AG04450 (cell line): ENCODE measurements at places on chromosomes 1 and 21.

DNA sequence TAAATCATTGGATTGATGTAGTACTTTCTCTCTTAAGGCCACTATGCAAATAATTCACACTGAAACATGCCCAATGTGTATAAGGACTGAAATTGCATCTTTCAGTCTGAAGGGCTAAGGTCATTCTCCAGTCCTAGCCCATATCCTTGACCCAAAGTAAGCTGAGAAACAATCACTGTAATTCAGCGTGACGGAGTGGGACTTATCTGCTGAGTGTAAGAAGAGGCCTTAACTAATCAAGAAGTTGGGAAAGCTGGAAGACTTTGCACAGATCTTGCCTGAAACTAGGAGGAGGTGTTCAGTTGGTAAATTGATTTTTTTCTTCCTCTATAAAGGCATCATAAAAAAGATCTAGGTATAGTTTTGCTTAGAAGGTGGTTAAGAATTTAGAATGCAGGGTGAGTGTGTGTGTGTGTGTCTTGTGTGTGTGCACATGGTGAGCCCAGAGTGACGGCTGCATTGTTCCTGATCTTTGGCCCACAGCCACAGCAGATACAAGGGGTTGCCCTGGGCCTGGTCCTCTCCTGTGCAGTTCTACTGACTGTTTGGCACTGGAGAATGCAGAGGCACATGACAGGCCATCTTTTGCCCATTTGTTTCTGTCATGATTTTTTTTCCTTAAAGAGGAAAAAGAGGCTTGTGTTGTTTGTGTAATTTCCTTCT lies 13.3 kb upstream of the PPP2R5A start:
- no peak for DNase-seq

GRCh38 chr1:202683029-202683428 lies 27.2 kb downstream of the SYT2 start:
- DNase-seq, result no peak

DNA sequence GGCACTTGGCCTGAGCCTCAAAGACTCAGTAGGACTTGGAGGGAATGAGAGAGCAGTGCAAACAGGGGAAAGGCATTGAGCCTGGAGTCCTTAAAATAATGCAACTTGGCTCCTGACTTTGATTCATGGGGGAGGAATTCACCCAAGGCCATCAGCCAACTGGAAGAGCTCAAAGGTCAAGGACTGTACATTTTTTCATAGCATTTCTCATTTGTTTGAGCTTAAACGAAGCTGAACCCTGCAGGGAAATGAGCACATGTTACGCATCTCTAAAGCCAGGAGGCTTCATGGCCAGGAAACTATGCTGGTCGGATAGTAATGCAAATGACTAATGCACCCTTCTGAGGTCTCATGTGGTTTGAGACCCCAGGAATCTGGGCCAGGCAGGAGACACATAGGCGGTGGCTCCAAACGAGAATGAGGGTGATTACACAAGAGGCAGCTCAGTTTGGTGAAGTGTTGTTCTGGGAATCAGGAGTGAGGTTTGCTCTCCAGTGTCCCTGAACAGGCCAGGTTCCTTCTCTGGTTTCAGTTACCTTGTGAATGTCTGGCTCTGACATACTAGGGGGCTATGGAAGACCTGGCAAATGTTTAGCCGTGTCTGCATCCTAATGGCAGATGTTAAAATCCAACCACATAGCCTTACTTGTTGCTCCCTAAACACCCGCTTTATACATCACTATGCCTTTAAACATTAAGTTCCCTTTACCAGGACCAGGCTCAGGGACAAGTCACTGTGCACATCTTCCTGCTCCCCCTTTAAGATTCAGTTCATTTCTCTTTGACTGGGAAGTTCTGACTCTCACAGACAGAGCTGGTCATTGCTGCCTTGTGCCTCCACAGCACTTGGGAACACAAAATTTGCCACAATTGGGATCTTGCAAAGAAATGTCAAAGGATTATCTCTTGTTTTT lies 503.9 kb upstream of the USP24 start:
- peak; percentile 99 for DNase-seq

DNA sequence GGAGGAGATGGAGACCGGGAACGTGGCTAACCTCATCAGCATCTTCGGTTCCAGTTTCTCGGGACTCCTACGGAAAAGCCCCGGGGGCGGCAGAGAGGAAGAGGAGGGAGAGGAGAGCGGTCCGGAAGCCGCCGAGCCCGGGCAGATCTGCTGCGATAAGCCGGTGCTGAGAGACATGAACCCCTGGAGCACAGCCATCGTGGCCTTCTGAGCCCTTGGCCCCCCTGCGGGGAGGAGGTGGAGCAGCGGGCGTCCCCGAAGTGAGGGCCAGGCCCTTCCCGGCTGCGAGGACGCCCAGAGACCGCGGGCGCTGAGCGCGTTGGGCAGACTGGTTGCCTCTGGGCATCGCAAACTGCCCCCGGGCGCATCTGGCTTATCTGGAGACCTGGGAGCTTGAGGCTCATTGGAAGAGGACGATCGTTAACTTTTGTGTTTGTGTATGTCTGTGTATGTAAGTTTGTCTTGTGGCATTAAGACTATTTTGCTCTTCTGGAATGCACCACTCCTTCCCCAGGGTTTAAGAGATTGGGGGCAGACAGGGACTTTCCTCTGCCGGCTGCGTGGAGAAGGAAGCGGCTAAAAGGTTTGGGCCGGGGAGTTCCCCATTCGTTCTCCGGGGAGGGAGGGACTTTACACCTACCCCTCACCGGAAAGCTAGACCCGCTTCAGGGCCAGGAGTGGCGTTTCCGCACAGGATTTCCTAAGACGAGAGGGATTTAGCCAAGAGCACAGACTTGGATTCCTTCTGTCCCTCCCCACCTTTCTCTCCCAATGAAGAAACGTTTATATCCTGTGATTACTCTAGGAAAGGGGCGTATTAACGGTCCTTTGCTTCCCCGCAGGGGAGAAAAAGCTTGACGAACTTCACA lies 1.4 kb downstream of the IER5 start:
- no peak for DNase-seq

- no peak for DNase-seq
These were observed 807.1 kb upstream of the PRMT6 start for GRCh38 chr1:106249365-106249764.

DNA sequence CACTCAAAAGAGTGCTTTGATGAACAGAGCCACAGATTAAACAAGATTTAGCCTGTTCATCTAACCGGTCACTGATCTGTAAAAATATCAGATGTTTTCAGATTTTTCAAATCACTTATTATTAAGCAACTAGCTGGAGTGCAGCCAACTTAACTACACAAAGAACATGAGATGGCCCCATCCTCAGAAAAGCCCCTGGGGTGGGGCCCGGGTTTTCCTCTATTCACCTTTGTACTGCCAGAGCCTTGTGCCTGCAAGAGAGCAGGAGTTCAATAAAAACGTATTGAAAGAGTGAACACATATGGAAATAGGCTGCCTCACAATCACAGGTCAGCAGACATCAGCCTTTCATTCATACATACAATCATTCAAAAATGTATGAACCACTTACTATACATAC lies 516.1 kb downstream of the OMA1 start:
- DNase-seq, result no peak

DNA sequence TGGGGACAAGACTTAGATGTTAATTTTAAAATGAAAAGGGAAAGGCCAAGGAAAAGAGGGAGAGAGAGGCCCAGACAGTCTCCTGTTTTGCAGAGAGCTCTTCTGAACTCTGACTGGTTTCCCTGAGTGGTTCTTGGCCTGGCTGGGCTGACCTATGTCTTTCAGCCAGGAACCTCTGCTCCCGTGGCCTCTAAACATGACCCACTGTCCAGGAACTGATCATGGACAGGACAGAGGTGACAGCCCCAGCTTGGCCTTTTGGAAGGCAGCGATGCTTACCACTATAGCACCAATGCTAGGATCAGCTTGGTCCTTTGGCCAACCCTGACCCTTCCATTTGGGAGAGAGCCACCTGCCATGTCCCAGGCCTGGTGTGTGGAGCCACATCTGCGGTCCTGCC lies 55.2 kb downstream of the PRDM16 start:
- no peak for DNase-seq

DNA sequence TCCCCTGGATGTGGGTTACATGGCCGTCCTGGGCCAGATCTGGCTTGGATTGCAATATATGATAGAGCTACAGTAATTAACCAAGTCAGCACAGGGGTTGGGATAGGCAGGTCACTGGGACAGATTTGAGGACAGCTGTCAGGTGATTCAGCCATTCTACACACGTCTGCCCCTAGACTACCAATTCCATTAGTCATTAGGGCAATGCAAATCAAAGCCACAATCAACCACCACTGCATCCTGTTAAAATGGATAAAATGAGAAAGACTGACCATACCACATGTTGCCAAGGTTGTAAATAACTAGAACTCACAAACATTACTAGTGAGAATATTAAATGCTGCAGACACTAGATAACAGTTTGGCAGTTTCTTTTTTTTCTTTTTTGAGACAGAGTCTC lies 16.0 kb downstream of the C21orf58 start:
- DNase-seq, result no peak

- DNase-seq, result no peak
These were observed 29.4 kb upstream of the PRRC2C start for GRCh38 chr1:171455967-171456366.

GRCh38 chr1:109488201-109488600 lies 4.5 kb downstream of the ATXN7L2 start:
- DNase-seq, result no peak

GRCh38 chr1:14611792-14612191 lies 13.3 kb downstream of the KAZN start:
- no peak for DNase-seq

GRCh38 chr1:41245659-41246058 lies 3.6 kb upstream of the SCMH1 start:
- DNase-seq, result no peak

DNA sequence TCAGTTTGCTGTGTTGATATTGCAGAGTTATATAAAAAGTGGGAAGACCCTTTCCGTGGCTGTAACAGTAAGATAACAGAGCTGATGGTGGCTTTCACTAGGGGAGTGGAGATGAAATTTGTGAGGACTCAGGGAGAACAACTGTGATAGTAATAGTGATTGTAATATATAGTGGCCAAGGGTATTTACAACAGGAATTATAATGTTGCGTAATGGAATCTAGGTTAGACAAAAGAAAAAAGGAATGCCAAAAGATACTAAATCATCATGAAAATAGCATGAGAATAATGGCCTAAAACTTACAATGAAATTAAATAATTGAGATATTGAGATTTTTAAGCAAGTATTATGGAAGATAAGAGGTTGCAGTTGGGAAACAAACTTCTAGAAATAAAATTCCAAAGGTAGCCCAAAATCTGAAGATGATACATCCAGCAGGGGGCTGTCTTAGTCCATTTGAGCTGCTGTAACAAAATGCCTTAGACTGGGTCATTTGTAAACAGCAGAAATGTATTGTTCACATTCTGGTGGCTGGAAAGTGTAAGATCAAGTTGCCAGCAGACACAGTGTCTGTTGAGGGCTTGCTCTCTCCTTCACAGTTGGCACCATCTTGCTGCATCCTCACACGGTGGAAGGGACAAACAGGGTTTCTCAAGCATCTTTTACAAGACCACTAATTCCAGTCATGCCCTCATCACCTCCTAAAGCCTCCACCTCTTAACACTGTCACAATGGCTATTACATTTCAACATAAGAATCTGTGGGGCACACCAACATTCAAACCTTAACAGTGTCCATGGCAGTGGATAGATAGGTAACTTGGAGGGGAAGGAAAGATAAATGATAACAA lies 711.2 kb downstream of the MRPL39 start:
- DNase-seq, result no peak

DNA sequence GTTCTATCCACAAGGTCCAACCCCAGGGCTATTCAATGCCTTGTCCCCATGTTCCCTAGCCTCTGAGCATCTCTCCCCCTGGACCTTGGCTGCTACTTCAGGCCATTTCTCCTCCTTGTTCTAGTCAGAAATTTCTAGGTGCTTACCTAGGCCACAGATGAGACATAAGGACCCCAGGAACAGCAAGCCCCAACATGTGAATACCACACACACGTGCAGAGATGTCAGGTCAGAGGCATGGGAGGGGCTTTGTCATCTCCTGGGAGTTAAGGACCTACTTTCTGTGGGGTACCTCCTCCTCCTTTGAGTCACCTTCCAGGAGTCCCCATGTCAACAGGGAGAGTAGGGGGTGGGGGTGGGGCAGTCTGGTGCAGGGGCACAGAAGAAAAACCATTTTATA lies 7.1 kb upstream of the RGS16 start:
- no peak for DNase-seq

DNA sequence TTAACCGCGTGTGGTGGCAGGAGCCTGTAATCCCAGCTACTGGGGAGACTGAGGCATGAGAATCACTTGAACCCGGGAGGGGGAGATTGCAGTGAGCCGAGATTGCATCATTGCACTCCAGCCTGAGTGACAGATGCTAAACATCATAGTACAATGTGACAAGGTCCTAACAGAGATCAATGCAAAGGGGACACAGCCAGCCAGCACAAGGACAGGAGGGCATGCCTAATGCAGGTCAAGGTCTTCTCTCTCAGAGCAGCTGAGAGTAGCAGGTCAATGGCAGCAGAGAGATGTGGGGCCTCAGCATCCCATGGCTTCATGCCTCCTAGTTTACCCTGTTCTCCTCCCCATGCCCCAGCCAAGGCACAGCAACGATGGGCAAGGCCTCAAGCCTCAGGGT lies 3.0 kb upstream of the SMIM11 start:
- no peak for DNase-seq

GRCh38 chr1:236663934-236664333 lies 22.4 kb upstream of the ACTN2 start:
- DNase-seq, result no peak

- DNase-seq, result no peak
These were observed 65.8 kb upstream of the PRKACB start for GRCh38 chr1:84078108-84078841.

DNA sequence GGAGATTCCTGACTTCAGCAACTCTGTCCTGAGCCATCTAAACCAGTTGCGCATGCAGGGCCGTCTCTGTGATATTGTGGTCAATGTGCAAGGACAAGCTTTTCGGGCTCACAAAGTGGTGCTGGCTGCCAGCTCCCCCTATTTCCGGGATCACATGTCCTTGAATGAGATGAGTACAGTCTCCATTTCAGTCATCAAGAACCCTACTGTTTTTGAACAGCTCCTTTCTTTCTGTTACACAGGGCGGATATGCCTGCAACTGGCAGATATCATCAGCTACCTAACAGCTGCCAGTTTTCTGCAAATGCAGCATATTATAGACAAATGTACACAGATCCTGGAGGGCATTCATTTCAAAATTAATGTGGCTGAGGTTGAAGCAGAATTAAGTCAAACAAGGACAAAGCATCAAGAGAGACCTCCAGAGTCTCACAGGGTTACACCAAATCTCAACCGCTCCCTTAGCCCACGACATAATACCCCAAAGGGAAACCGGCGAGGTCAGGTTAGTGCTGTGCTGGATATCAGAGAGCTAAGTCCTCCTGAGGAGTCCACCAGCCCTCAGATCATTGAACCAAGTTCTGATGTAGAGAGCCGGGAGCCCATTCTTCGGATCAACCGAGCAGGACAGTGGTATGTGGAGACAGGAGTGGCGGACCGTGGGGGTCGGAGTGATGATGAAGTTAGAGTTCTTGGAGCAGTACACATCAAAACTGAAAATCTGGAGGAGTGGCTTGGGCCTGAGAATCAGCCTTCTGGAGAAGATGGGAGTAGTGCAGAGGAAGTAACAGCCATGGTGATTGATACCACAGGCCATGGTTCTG lies 2.3 kb downstream of the ZBTB37 start:
- DNase-seq, result no peak

- DNase-seq, result no peak
These were observed 54.8 kb upstream of the RCC1 start for GRCh38 chr1:28451011-28451410.
